ENCODE measurements at places on chromosomes 12 and 14.
A peak's percentile ranks its signal among the peaks of the same experiment; 100 is the strongest.

DNA sequence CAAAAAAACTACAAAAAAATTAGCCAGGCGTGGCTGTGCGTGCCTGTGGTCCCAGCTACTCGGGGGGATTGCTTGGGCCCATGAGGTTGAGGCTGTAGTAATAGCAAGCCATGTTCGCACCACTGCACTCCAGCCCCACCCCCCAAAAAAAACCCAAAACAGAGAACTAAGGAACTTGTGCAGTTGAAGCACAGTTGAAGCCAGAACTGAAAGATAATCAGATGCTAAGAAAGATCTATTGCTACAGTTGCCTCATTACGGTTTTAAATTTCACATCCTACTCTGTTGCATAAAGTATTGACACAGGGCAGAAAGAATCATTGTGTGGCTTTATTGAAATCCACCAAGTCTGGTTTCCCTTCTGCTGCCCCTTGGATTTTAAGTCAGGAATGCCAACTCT lies 3.8 kb downstream of the CS start:
- DNase-seq: no peak

DNA sequence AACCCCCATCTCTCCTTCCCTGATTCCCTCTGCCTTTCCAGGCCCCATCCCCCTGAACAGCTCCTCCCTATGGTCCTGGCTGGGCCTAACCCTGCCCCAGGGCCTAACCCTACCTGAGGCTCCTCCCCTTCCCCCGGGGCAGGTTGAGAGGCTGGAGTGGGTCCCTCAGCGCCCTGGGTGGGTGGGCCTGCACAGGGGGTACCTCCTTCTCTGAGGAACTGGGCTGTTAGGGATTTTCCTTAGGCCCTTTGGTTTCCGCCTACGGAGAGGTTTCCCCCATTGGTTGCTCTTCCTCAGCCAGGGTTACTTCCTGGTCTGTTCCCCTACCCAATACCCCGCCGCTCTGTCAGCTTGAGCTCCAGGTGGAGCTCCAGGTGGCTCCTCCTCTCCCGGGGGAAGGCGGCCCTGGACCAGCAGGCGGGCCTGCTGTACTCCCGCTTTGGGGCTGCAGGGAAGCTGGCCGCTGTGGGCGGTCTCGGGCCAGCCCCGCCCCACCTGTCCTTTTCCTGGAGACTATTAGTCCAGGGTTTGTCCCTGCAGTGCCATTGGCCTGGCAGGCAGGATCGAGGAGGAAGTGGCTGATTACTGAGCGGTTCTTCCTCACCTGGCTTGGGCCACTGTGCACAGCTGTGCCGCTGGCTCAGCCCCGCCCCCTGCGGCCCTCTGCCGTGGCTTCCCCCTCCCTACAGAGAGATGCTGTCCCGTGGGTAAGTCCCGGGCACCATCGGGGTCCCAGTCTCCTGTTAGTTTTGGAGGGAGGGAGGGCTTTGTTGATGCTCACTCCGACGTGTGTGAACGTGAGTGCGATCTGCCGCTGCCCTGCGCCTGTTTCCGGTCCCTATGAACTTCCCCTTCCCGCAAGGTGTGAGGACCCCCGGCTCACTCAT lies 2.5 kb downstream of the C12orf57 start:
- no peak for DNase-seq

- peak; percentile 9 for DNase-seq
These were observed 144.5 kb downstream of the PHETA1 start for GRCh38 chr12:111224186-111225066.

GRCh38 chr12:108600702-108601007 lies 2.8 kb upstream of the TMEM119 start:
- DNase-seq: no peak

DNA sequence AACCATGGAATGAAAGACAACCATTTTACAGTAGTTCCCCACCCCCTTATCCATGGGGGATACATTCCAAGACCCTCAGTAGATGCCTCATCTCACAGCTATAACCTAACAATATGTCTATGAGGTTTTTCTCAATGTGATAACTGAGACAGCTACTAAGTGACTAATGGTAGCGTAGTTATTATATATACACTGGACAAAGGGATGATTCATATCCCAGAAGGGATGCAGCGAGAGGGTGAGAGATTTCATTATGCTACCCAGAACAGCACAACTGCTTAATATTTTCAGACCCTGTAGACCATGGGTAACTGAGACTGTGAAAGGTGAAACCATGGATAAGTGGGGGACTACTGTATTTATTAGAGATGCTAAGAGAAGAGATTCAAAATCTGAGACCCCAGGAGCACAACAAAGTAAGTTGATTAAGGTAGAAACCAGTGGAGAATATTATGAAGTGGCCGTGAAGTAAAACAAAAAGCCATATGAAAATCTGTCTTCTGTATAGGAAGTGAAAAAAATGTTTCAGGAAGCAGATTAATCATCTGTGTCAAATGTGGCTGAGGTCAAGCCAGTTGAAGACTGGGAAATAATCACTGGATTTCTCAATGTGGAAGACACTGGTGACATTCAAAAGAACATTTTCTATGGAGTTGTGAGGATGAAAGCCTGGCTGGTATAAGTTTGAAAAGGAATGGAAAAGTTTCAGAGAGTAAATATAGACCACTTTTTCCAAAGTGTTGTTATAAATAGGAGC lies 77.2 kb downstream of the RPL10L start:
- peak; percentile 85 for DNase-seq

DNA sequence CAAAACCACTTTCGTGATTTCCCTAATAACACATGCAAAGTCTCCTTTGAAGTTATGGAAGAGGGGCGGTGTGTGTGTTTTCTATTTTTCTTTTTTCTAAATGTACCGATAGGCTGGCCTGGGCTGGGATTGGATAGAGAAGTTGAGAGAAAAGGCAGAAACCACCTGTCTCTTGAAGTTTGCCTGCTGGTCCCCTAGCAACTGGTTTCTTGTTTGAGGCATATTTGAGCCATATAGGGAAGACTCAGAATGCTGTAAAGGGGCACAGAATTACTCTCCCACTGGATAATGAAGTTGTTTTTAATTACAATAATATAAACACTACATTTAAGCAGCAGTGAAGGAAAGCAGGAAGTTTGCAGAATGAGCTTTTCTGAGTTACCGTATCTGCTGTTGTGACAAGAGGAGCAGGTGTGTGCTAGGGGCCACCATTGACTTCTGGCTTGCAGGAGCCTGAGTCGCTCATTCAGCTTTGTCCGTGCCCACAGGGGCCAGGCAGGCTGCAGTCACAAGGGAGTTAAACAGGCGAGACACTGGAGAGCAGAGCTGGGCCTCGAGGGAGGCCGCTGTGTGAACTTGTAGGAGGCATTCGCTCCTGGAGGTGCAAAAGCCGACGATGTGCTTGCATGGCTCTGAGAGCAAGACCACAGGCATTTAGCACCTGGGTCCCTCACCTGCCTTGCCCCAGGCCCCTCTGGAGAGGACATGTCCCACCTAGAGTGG lies 173.8 kb upstream of the RGS6 start:
- no peak for DNase-seq

DNA sequence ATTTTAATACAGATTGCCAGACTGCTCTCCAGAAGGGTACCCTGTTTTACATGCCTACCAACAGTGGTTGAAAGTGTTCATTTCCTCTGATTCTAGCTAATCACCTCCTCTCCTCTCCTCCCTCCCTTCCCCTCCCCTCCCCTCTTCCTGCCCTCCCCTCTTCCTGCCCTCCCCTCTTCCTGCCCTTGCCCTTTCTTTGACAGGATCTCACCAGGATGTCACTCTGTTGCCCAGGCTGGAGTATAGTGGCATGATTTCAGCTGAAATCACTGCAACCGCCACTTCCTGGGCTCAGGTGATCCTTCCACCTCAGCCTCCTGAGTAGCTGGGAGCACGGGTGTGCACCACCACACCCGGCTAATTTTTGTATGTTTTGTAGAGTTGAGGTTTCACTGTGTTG lies 24.7 kb downstream of the APAF1 start:
- no peak for DNase-seq

GRCh38 chr14:50225067-50225973 lies 6.1 kb downstream of the SOS2 start:
- peak; percentile 81 for DNase-seq

DNA sequence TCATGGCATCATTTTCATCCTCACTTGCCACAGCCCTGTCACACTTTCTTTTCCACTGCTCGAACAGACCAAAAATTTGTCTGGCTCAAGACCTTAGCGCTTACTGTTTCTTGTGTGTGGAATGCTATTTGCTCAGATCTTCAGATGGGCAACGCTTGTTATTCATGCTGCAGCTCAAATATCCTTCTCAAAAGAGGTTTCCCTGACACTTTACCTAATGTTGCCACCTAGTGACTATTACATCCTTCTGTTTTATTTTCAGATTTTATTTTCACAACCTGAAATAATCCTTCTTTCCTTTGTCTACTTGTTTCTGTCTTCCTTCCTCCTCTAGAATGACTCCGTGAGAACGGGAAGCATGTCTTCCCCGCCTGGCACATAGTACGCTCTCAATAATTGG lies 5.6 kb downstream of the FBXO33 start:
- DNase-seq: peak; percentile 77
